ENCODE measurements at places on chromosomes 12 and 14.

- DNase-seq: no peak
These were observed 206.4 kb downstream of the CRADD start for GRCh38 chr12:93883436-93884154.

GRCh38 chr14:53536446-53536845, 383.3 kb upstream of the DDHD1 start:
- no peak for DNase-seq

GRCh38 chr12:114691763-114692185, 7.8 kb upstream of the TBX3 start:
- DNase-seq: no peak

DNA sequence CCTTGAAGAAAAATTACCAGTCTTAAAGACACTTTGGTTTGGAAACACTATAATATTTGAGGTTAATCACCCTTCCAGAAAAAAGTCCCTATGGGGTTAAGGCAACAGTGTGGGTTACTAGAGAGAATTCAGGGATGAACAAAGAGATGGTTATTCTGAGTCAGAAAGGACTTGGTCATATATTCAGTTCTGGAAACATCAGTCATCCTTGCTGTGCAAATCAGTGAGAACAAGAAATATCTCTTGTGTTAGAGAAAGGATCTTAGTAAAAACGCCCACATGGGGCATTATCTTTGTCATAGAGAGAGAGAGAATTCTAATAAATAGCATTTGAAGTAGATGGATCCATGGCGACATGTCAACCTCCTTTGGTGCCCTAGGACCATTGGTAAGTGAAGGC, 59.4 kb upstream of the E2F7 start:
- no peak for DNase-seq

GRCh38 chr12:100249941-100250340, 16.9 kb downstream of the DEPDC4 start:
- no peak for DNase-seq

- DNase-seq: no peak
These were observed 19.8 kb upstream of the PALS1 start for GRCh38 chr14:67221248-67221981.

- no peak for DNase-seq
These were observed 50.6 kb upstream of the FUT8 start for GRCh38 chr14:65361920-65362319.

DNA sequence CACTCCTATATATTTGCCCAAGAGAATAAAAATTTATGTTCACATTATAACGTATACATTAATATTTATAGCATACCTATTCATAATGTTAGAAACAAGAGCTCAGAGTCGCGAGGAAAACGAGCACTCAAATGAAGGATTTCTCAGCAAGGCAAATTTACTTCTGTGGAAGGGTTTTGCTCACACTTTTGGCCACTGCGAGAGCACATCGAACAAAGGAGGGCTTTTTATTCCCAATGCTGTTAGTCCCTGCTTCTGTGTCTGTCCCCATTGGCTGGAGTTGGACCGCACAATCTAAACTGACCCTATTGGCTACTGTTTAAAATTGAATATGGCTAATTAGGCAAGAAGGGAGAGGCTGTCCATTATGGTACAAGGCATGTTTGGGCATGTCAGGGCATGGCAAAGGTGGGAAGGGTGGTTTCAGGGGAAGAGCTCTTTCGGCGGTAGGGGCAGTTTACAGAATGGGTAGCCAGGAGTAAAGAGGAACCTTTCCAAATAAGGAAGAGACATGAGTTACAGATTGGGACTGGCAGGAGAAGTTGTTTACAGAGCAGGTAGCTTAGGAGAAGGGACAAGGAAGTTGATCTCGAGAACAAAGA, 702.9 kb downstream of the TRHDE start:
- no peak for DNase-seq

DNA sequence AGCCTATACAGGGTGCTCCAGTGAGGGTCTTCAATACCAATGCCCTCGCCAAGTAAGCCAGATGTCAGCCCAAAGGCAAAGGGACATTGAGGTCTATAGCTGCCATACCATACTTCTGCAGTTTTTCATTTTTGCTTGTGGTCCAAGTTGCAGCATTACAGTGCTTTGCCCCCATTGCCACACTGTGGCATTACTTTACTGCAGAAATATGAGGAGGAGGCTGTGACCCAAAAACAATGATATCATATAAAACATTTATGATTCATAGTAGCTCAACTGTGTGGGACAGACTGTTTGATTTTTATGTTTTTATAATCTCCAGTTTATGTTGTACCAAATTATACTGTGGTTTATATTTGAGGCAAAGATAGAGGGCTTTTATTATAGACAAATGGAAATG, 64.1 kb downstream of the KIAA0586 start:
- no peak for DNase-seq

DNA sequence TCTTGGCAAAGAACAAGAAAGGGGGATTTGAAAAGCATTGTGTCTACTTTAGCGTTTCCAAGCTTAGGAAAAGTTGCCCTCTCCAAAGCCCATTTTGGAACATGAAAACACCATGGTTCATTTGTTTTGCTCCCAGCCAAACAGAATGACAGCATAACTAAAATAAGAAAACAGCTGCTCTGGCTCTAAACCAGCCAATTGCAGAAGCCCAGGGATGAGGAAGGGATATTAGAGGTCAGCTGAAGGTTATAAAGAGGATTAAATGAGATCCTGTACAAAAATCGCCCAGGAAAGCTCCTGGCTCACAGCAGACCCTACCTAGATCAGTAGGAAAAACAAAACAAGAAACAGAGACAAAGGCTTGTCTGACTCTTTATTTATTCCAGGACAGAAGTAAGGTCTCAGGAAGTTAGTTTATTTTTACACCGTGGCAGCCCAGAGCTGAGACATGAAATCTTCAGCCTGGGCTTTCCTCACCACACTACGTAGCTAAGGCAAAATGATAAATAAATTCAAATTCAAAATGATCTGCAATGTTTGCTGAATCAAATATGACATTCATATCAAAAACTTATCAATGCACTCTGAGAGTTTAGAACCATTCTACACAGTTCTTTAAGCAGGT, 25.9 kb downstream of the SPX start:
- no peak for DNase-seq

DNA sequence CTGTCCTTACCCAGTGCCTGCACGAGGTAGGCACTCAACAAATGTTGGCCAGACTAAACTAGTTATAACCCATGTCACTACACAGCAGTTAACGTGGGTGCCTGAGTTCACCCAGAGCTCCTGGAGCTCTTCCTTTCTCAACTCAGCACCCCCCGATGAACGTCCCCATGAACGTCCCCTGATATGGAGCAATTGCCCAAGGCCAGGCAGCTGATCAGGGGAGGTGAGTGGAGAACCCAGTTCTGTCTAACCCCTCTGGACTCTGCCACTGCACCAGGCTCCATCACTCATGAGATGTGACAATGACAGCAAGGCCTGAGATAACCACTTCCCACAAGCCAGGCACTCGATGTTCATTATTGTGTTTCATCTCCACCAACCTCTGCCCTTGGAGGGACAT, 199.0 kb downstream of the BCL11B start:
- DNase-seq: no peak

DNA sequence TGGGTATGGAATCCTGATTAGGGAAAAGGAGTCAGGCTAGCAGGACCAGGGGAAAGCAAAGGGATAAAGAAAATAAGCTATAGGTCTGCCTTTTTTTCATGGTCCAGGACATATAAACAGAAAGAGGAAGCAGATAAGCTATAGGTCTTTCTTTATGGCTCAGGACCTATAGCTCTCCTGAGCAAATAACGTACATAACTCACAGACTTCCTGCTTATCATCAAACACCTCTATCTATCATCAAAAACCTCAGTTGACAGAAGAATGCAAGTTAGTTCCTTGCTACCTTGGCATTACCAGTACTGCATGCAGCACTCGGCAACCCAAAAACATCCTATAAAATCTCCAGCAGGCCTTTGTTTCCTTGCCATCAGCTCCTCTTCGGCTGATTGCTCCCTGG, 238.7 kb upstream of the OR4E1 start:
- DNase-seq: no peak

DNA sequence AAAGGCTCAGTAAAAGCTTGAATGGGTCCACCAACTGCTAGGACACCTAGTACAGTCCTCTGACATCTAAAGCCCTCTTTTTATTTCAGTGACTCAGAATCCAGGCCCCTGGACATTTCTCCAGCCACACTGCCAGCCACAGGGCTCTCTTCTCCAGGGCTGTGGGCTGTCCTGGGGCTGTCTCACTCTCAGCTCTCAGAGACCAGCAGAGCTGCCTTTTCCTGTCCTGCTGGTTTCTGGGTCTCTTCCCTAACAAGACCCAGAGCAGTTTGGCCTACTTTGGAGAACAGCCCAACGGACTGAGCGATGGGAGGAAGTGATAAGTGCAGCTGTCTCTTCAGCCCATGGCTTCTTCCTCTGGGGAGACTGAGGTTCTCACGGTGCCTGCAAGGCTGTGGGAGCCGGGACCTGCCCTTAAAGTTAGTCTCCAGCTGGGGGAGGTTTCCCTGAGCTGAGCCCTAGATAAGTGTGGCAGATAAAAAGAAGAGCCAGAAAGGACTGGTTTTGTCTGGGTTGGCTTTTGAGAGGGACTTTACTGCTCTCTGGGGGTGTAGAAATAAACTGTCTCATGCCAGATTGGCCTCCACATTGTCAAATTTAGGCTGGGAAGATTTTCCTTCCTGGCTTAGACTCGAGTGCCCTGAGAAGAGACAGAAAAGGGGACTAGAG, 979.8 kb downstream of the VRK1 start:
- DNase-seq: no peak

DNA sequence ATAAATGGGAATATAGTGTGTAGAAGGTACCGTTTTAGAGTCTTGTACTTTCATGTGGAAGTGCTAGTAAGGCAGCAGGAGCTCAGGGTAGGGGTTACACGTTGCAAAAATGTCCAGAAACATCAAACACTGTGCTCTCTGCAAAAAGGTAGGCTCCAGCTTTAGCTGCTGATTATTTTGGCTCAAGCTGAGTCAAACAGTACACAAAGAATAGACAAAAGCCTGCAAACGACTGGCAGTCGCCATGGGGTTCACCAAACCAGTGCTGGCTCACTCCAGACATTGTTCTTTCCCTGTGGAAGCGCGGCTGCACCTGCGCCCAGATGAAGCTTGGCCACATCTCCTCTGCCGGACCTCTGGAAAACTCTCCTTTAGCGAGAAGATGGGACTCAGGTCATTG, 45.3 kb upstream of the NAA30 start:
- no peak for DNase-seq

DNA sequence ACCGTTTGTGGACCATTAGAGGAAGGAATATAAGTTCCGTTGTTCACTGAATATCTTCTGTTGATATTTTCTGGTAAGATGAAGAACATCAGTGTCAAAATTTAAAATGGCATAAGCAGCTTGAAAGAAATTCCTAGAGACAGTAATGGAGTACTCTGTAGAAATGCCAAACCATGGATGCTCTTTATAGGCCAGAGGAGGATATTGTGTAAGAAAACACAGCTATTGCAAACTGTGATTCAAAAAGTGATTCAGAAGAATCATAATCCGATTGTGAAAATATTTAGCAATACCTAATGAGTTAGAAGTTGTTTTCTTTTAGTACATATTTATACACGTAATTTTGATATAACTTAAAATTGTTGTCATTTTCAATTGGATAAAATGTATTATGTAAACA, 102.8 kb downstream of the SLC16A7 start:
- DNase-seq: no peak

- DNase-seq: peak; percentile 8
These were observed 51.8 kb upstream of the NUAK1 start for GRCh38 chr12:106190581-106190980.

GRCh38 chr14:93036652-93037345, 78.9 kb downstream of the ITPK1 start:
- no peak for DNase-seq

DNA sequence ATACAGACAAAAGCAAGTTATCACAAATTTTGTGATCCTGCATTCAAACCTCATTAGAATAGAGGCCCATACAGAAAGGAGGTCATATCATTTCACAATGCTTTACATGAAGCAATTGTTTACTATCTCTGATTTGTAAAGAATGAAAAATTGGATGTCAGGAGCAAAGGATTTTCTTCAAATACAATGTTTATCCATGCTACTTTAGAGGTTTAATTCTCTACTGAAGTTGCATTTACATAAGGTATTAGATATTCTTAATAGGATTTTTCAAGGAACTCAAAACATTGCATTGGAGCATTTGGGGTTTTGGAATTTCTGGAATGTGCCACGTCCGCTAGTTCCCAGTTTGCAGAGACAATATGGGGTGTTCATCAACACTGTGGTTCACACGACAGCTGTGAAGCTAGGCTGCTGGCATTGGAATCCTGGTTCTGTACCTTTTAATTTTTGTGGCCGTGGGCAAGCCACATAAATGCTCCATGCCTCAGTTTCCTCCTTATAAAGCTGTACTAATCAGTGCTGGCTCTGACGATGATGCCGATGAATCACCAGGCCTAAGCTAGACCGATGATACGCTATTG, 174.8 kb downstream of the APAF1 start:
- no peak for DNase-seq

- DNase-seq: no peak
These were observed 508.6 kb downstream of the FLRT2 start for GRCh38 chr14:86038387-86039042.

GRCh38 chr12:98053202-98053601, 462.2 kb upstream of the TMPO start:
- DNase-seq: no peak

GRCh38 chr12:43011383-43011926, 421.9 kb upstream of the PRICKLE1 start:
- DNase-seq: no peak

DNA sequence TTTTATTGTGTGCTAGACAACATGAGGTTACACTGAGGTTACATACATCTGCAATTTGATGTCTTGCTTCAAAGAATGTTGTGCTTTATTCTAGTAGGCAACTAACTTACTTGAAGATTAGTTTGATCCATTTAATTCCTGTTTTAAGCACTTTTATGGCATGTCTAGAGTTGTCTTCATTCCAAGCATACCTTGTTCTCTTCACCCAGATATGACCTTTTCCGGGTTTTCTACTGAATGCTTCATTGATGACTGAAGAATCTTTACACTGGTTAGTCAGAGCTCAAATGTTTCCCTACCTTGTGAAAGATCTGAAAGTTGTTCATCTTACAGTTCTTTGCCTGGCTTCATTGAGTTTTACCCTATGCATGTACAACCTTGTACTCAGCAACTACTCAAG, 274.0 kb upstream of the KITLG start:
- DNase-seq: no peak

DNA sequence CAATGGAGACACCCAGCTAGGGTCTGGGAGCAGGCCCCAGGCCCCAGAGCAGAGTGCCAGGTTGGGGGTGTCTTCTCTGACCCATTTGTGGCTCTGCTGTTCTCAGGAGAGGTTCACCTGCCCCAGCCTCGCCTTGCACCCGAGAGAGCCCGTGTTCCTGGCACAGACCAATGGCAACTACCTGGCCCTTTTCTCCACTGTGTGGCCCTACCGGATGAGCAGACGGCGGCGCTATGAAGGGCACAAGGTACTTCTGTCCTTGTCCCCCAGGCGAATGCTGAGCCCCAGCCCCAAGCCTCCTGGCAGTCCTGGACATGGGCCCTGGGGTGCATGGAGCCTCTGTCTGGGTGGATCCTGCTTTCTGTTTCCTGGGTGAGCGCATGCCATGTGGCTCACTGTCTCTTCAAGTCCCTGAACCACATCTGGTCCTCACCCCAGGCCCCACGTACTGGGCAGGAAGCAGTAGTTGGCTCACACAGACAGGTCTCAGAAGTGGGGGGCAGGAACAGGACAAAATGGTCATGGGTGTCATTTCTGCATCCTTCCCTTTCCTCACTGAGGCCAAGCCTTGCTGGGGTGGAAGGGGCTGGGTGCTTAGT, 58.2 kb downstream of the BEGAIN start:
- no peak for DNase-seq

GRCh38 chr14:85762526-85762925, 232.6 kb downstream of the FLRT2 start:
- no peak for DNase-seq

All from NCI-H510A (cell line).